ENCODE measurements at places on chromosomes 13 and 19.

- no peak for DNase-seq
These were observed 251.1 kb downstream of the EFNB2 start for GRCh38 chr13:106284358-106284757.

DNA sequence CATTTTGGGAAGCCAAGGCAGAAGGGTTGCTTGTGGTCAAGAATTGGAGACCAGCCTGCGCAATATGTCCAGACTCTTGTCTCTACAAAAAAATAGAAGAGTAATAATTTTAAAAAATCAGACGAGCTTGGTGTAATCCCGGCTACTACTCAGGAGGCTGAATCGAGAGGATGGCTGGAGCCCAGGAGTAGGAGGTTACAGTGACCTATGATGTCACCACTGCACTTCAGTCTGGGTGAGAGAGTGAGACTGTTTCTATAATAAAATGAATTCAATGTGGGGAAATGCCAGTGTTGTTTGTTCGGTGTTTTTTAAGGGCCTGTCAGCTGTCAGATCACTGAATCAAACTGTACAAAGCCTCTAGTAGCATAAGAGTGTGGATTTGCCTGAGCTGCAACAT is 1.2 kb upstream of the FBXL3 start:
- no peak for DNase-seq

- DNase-seq: no peak
These were observed 473.0 kb upstream of the SLC10A2 start for GRCh38 chr13:103539265-103539664.

DNA sequence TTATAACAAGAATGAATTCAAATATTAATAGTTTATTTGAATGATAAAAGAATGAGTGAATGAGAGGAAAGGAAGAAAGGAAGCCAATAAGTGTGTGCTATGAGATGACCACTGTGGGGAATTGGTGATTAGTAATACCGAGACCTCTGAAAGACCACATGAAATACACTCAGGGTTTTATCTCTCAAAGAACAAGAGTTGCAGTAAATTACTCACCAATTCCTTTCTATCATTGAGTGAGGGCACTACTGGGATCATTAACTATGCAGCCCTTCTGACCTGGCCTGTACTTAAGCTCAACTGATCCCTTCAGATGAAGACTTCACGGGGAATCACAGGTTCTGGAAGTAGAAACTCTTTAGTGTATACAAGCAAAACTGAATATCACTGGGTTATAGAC is 1636.1 kb downstream of the SLITRK5 start:
- no peak for DNase-seq

DNA sequence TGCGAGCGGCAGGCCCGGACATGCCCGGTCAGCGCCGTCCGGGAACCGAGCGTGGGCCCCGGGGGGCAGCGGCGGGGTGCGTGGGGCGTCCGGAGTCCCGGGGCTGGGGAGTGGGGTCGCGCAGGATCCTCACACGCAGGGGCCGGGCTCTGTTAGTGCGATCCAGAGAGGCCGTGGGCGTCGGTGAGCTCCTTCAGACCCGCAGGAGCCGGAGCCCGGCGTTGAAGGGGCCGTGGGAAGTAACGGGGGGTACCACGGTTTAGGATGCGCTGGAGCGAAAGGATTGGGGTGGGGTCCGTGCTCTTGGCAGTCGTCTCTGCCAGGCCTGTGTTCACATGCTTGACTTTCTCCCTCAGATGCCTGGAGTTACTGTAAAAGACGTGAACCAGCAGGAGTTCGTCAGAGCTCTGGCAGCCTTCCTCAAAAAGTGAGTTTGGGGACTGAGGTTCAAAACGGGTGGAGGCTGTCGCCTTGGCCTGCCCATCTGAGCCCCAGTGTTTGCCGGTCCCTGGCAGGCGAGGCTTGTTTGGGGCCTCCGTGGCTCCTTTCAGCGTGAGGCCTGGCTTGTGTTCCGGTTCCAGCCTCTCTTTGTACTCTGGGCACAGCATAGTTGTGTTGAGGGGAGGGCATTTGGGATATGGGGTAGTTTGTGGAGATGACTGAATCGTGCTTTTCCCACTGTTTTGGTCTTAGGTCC is 512 bp downstream of the RPS19 start:
- DNase-seq: no peak

DNA sequence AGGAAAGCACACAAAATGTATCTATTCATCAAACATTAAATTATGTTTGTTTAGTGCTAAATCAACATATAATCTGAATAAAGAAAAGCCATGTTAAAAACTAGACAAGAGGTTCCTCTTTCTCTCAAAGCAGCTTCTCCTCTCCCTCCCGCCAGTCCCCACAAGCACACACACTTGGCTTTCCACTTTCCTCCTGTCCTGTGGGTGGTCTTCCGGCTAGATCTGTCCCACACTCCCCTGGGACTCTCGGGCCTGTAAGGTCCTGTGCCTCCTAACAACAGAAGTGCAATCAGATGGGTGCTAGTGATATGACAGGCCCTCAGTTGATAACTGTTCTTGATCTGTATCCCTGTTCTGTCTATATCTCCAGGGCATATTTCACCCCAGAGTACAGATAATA is 45.6 kb upstream of the RAP2A start:
- DNase-seq: peak; percentile 38

- no peak for DNase-seq
These were observed 210.8 kb downstream of the OXGR1 start for GRCh38 chr13:96783511-96783910.

DNA sequence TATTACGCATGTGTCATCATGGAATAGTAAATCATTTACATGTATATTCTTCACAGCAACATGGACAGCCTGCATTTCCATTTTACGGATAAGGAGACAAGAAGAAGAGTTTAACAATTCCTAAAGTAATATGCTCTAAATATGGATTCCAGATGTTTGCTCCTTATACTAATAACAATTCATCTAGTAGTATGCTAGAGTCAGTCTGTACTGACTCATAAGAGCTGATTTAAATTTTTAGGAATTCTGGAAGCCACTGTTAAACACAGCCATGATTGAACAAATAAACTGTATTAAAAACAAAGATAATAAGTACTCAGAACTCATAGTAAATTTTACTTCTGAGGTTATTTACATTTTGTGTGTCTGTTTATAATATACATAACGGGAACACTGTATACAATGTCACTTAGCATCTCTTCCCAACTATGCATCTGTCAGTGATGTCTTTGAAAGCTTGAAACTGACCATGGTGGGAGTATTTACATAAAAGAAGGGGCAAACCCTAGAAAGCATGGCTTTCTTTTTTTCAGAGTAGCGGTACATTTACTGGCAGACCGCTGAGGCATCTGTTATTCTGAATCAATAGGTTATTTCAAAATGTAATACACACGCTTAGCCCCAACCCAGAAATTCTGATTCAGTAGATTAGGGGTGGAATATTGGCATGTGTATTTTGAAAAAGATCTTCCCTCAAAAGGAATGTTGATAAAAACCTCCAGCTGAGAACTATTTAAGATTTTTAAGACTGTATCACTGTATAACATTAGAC is 12.9 kb downstream of the ZC3H13 start:
- no peak for DNase-seq

- DNase-seq: no peak
These were observed 31.3 kb upstream of the FOXO1 start for GRCh38 chr13:40697711-40698110.

- DNase-seq: no peak
These were observed 2.3 kb downstream of the ZNF714 start for GRCh38 chr19:21084343-21084742.

DNA sequence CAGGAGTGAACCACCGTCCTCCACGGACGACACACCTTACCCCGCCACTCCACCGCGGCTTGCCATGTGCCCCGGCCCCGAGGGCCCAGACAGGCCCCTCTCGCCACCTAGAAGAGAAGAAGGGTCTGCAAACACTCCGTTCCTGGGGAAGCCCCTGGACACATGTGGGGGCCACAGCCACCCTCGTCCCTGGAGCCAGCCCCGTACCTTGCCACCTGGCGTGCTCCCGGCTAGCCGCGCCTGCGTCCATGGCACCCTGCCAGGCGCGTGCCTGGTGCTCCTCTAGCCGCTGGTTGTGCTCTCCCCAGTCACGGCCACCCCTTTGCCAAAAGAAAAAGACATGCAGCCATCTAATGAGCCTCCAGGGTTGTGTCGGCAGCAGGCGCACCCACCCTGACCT is 19.9 kb upstream of the TINCR start:
- no peak for DNase-seq

DNA sequence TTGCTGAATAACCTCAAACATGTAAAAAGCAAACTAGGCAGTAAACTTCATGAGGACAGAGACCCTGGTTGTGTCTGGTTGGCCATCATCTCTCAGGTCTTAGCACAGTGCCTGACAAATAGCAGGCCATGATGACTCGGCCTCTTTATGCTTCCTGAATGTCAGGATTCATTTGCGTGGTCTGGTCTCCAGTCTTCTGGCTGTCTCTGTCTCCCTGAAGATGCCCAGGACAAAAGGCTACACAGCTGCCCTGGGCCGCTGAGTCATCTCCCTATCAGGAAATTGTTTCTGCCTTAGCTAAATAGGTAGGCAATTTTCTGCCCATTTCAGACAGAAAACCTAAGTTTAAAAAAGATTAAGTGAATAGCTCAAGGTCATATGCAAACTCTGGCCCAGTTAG is 84.1 kb upstream of the FNDC3A start:
- DNase-seq: no peak

GRCh38 chr13:80072231-80072630 is 268.7 kb downstream of the SPRY2 start:
- no peak for DNase-seq

DNA sequence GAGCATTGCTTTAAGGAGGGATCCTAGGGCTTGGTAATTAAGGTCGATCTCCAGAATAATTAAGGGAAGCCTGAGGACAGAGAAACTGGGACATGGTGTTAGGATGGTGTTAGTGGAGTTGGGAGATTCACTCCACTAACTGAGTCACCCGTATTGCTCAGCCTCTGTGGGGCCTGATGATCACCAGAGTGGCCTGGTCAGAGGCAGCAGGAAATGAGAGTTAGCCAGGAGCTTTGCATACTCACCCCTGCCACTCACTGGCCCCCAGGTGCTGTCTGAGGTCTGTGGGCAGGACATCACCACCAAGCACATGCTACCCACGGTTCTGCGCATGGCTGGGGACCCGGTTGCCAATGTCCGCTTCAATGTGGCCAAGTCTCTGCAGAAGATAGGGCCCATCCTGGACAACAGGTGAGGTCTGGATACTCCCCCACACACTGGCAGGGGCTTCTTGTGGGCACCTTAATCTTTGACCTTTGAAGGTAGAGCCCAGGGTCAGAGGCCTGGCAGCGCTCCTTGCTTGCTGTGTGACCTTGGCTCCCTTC is 32.1 kb downstream of the PPP2R1A start:
- no peak for DNase-seq

GRCh38 chr13:75489502-75490263 is 7.7 kb upstream of the TBC1D4 start:
- DNase-seq: peak; percentile 74

DNA sequence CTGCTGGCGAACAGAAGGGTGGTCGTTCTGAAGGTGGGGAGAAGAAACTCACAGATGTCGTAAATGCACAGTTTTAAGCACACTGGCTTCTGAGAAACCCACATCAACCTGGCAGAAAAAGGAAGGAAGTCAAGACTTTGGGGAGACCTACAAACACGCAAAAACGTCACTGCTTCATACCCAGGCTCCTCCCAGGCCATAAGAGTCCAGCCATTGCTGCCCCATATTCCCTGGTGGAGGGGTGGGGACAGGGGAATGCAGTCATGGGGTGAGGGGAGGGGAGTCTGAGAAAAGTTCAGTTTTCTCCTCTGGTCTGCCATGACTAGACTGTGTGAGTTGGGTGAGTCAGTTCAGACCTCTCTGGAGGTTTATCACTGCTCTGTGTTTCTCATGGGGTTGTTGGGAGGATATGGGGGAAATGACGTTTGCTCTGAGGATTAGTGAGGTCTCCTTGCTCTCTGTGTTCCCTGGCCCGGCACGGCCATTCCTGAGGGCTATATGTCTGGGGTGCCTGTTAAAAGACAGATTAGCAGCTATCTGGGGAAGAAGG is 139.0 kb downstream of the FLT1 start:
- DNase-seq: peak; percentile 65

GRCh38 chr13:110366733-110367132 is 59.6 kb downstream of the COL4A2 start:
- no peak for DNase-seq

DNA sequence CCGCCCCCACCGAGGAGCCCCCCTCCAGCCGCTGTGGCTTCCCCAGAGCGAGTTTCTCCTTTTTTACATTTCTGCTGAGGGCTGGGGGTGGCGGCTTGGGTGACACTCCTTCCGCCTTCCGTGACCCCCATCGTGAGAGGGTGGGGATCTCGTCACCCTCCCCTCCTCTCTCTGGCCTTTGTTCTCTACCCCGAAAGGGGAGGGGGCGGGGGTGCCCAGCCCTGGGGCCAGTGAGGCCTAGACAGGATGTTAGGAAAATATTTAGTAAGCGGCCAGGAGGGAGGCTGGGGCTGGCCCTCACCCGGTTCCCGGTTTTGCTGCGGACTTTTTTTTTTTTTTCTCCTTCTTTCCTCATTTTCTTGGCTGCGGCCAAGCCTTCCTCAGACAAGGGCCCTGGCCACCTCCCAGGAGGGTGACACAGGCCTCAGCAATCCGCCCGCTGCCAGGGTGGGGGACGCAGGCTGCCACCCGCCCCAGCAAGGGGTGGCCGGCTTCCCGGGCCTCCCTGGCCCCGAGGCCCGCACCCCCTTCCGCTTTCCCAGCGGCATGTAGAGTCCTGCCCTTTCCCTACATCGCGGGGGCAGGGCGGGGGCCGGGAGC is 3.9 kb downstream of the MIDN start:
- peak; percentile 95 for DNase-seq

DNA sequence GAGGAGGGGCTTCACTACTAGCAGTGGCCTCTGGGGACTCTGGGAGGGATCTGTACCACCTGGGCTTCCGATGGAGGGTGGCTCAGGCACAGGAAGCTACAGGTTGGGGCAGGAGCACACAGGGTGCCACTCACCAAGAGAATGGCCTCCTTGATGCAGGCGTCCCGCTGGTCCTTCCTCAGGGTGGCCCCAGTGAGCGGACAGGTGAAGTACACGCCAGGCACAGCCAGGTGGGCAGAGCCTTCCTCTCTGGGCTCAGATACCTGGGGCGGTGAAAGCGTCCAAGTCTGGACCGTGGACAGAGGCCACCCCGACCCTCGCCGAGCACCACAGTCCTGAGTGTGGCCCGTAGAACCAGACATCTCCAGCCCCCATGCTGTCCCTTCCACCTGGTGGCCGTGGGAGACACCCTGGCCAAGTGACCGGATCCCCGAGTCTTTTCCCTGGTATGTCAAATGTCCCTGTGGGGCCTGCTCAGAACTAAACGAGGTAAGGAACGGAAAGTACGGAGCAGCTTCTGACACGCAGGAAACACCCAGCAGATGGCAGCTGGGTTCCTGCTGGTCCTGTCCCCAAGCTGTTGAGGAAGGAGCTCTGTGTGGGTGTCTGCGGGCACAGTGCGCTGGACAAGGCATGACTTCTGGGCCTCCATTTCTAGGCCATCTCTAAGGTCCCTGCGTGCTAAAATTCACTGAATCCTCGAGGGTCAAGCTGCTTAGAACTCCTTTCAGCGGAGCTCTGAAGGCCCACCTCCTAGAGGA is 5.2 kb downstream of the UBXN6 start:
- no peak for DNase-seq

GRCh38 chr19:55068950-55069864 is 6.3 kb upstream of the RDH13 start:
- no peak for DNase-seq

- DNase-seq: peak; percentile 51
These were observed 135.0 kb downstream of the DLEU7 start for GRCh38 chr13:50708461-50708860.
